ENCODE measurements at places on chromosomes 16 and 17.

- DNase-seq = no peak
Measured at GRCh38 chr17:37124821-37125173, 176.0 kb downstream of the AATF start.

GRCh38 chr17:26782153-26782552 is 511.8 kb upstream of the WSB1 start:
- DNase-seq = no peak

- DNase-seq = no peak
Measured at GRCh38 chr16:64532691-64533090, 589.2 kb downstream of the CDH11 start.

DNA sequence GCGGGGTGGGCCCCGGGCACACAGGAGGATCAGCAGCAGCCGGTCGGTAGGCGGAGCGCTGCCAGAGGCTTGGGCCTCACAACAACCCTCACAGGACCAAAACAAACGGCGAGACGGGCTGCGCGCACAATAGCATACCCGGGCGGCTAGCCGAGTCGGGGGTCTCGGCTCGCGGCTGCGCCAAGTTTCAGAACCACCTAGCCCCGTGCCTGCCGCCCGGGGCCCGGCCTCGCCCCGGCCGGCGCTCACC is 732 bp downstream of the ULK2 start:
- peak; percentile 23 for DNase-seq

DNA sequence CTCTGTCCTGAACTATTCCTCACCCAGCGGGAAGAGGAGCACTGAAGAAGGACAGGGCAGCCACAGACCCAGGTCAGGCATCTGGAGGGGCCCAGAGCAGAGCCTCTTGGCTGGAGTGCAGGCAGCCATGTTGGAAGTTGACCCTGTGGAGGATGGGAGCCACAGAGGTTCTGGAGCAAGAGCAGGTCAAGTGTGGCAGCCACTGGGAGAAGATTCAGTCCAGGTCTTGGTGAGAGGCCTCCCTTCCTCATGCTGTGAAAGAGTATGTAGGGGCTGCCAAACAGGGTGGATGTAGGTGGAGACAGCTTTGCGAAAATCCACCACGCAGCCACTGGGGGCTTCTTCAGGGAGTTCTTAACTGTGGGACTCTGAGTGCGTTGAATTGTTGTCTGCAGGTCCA is 590 bp upstream of the CD79B start:
- DNase-seq = no peak

- DNase-seq = no peak
Measured at GRCh38 chr17:21291357-21291756, 6.8 kb downstream of the MAP2K3 start.

DNA sequence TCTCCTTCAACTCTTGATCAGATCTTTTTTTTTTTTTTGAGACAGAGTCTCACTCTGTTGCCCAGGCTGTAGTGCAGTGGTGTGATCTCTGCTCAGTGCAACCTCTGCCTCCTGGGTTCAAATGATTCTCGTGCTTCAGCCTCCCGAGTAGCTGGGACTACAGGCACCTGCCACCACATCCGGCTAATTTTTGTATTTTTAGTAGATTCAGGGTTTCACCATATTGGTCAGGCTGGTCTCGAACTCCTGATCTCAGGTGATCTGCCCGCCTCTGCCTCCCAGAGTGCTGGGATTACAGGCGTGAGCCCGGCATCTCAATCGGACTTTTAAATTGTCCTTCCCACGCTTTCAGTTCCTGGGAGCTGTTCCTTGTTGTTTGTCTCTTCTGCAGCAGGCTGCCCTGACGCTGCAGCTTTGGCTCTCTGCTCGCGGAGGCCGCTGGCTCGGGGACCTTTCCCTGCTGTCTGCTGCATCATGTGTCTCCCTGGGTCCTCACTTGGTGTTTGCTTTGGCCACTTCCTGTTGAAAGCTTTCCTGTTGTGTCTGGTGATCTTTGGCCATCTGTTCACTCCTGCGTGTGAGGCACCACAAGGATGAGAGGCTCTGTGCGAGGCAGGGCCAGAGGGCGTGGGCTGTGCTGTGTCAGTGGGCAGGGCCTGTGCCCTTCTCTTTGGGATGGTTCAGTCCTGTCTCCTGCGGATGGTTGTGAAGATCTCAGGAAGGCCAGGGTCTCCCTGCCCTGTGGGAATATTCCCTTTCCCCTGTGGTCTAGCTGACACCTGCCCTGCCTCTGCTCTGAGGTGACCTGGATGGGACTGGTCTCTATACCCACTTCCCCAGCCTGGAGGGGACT is 18.4 kb upstream of the CAPN15 start:
- no peak for DNase-seq

DNA sequence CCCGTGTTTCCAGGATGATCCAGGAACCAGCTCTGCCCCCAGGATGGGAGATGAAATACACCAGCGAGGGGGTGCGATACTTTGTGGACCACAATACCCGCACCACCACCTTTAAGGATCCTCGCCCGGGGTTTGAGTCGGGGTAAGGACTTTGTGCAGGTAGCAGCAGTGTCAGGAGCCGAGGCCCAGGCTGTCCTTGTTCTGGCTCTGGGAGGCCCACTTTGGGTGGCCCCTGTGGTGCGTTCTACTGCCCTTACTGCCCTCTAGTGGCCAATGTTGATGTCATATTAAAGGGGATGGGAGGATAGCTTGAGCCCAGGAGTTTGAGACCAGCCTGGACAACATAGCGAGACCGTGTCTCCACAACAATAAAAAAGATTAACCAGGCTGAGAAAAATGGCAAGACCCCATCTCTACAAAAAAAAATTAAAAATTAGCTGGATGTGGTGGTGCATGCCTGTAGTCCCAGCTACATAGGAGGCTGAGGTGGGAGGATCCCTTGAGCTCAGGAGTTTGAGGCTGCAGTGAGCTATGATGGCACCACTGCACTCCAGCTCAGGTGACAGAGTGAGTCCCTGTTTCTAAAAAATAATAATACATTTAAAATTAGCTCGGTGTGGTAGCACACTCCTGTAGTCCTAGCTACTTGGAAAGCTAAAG is 20.9 kb upstream of the CLEC18A start:
- DNase-seq = peak; percentile 46

DNA sequence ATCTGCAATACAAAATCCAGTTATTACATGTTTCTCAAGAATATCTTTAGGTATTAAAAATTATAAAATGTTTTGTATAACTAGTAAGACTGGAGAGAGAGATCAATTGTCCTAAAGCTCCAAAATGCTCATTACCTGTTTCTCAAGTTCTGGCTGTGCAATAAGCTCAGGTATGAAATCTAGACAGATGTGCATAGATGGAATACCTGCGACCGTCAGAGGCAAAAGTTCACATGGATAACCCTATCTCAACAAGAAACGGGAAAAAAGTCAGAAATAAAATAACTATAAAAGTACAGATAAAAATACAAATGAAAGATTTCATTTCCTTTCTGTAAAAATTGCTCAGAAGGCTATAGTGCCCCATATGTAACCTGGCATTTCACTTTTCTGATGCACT is 5.8 kb upstream of the BRIP1 start:
- no peak for DNase-seq

DNA sequence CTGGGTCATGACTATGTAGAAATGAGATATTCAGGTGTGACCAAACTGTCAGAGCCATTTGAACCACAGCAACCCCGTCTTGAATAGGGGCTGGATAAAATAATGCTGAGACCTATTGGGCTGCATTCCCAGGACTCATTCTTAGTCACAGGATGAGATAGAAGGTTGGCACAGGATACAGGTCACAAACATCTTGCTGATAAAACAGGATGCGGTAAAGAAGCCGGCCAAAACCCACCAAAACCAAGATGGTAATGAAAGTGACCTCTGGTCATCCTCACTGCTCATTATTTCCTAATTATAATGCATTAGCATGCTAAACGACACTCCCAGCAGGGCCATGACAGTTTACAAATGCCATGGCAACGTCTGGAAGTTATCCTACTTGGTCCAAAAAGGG is 545.5 kb downstream of the TMEM114 start:
- DNase-seq = no peak

DNA sequence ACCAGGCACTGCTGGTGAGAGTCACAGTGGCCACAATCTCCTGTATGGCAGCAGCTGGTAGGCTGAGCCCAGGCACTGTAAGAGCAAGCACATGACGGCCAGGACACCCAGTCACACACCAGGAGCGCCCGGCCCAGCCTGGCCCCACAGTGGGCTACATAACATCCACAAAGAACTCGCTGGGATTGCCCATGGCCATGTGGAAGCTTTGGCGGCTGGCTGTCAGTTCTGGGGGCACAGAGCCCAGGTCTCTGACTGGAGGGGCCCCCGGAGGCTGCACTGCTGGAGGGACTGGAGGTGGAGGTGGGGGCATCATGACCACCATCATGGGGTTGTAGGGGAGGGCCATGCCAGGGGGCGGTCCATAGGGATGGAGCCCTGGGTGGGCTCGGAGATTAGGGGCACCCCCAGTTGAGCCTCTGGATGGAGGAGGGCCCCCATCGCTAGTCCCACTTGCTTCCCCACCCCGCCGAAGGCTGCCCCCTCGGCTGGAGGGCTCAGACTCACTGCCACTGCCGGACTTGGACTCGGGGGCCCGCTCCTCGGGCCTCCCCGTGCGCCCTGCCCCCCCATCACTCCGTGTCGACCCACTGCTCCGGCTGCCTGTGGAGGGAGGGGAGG is 6.1 kb downstream of the ACADVL start:
- no peak for DNase-seq

- no peak for DNase-seq
Measured at GRCh38 chr16:82300374-82300951, 130.4 kb upstream of the MPHOSPH6 start.

GRCh38 chr17:76207275-76208059 is 32.8 kb downstream of the RNF157 start:
- no peak for DNase-seq

Measured in fibroblast of skin of left quadriceps (primary cell).